ENCODE measurements at places on chromosomes 16 and 17.

DNA sequence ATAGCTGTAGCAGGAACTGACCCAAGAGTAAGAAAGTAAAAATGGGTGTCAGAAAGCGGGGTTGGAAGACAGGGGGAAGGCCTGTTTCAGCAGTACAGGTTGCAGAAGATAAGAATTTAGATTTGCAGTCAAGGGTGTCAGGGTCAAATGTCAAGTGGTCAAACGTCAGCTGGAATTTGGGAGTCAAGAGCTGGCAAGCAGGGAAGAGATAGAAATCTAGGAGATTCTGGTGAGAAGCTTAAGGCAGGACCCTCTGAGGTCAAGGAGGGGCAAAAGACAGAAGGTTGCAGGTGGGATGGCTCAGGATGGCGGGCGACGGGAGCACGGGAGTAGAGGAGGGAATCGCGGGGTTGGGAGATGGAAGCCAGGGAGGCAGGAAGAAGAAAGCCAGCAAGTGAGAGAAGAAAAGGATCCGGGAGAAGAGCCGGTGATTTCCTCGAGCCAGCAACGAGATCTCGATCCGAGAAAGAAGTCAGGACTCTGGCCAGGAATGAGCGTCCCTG lies 335 bp downstream of the SLC25A35 start:
- no peak for DNase-seq

DNA sequence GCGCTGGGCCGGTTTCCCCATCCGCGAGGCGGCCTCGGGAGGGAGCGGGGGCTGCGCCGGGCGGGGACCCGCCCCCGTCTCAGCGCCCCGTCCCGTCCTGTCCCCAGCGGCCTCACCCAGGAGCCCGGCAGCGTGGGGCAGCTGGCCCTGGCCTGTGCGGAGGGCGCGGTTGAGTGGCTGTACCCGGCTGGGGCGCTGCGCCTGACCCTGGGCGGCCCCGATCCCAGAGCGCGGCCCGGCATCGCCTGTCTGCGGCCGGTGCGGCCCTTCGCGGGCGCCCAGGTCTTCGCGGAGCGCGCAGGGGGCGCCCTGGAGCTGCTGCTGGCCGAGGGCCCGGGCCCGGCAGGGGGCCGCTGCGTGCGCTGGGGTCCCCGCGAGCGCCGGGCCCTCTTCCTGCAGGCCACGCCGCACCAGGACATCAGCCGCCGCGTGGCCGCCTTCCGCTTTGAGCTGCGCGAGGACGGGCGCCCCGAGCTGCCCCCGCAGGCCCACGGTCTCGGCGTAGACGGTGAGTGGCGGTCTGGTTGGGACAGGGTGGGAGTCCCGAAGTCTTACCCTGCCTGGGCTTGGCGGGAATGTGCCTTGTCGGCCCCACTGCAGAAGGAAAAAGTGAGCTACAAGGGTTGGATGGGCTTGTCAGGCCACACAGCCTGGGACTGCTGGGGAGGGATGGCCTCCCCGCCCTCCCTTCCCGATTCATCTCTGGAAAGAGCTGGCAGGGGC lies 720 bp downstream of the METRN start:
- no peak for DNase-seq

- DNase-seq = no peak
Observed at GRCh38 chr16:58535100-58535499, 19.8 kb downstream of the SETD6 start.

DNA sequence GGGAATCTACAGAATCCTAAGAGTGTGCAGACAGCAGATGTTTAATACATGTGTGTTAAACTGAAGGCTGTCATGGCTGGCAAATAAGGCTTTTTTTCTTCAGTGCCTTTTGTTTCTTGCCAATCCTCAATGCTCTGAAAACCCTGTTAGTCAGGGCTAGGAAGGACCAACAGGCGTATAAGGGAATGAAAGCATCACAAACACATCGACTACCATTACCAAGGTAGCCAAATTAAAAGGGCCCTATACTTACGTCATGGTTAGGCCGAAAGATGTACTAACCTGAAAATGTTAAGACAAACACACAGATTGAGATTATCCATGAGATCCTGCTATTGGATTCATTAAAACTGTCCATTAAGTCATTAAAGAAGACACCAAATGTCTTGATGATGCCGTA lies 13.1 kb downstream of the SLC16A6 start:
- no peak for DNase-seq

GRCh38 chr17:9098242-9098825 lies 77.0 kb downstream of the NTN1 start:
- DNase-seq = no peak

DNA sequence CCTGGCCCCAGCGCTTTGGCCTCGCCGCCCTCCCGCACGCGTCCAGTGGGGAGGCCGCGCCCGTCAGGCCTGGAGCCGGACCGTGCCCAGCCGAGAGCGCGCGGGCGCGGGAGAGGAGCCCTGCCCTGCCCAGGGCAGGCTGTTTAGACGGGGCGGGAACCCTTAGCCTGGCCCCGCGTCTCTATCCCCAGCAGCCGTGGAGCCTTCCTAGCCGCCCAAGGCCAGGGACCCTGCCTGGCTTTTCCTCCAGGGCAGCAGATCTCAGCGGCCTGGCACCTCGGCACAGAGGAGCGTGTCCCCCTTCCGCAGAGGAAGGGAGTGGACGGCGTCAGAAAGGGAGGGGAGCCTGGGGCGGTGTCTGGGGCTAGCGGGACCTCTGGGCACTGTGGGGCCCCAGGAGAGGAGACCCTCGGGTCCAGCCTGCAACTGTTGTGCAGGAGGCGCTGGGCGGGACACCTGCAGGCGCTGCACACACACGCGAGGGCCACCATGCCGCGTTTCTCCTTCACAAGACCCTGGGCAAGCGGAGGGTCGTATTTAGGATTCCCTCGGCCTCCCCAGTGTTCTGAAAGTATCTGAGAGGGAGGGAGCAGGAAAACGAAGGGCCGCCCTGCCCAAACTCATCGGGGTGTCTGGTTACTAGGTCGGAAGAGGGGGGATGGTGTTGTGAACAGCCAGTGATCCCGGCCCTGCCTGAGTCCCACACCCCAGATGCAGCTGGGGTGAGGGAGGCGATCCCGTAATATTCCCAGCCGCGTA lies 2.3 kb upstream of the NPTX1 start:
- no peak for DNase-seq

- no peak for DNase-seq
Observed at GRCh38 chr17:48834973-48835372, 4.1 kb downstream of the CALCOCO2 start.

- DNase-seq = no peak
Observed at GRCh38 chr17:6596941-6597340, 40.6 kb upstream of the PITPNM3 start.

DNA sequence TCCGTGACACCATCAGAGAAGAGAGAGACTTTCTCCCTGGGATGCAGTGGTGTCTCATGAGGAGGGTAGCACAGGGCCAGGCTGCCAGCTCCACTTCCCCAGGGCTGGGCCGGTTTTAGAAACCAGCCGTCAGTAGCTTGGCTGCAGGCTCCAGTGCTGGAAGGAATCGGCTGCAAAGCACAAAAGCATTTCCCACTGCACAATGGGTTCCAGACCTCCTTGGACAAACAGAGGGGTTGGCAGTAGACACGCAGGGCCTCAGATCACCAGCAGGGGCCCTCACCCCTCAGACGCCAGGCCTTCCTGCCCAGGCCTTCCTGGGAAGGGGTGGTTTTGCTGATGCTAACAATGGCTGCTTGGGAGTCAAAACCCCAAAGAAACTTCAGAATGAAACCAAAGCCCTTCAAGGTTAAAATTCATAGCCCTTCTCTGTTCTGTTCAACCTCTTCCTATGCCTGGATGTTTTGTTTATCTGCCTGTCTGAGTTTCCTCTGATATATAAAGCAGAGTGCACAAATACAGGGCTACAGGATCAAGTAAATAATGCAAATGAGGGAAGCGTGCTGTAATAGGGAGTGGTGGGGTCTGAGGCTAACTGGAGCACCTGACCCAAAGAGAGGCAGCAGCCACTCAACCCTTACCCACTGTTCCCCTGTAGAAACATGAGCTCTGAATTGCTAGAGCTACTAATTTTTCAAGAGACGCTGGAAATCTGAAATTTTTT lies 26.2 kb downstream of the TEKT5 start:
- peak; percentile 41 for DNase-seq

DNA sequence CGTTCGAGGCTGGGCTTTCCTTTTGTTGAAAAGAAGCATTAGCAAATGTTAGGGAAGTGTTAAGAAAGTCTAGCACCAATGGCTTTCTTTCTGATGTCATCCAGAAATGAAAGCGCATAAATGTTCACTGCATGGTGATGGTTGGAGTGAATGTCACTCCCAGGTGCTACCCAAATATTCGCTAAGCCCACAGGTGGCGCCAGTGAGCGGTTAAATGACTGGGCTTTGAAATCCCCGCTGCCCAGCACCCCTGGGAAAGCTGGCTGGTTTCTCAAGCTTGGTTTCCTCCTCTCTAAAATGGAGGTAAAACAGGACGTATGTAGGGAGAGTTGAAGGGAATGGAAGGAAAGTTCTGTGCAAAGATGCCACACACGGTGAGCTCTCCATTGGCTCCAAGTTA lies 104.4 kb downstream of the IRX5 start:
- DNase-seq = no peak

DNA sequence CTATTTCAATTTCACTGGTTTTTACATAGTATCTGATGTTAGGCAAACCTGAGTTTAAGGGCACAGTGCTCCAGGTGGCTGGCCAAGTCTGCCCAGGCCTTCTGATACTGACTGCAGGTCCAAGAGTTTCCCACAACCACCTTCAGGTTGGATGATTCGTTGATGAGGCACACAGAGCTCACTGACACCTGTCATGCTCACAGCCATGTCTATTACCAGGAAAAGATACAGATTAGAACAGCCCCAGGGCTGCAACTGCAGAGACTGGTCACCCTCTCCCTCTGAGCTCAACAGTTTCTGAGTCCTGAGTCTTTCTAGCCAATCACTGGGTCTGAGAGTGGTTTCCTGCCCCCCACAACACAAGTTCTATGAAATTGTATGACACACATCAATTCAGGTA lies 37.2 kb downstream of the MEAK7 start:
- no peak for DNase-seq

- no peak for DNase-seq
Observed at GRCh38 chr16:70724146-70725023, 38.5 kb upstream of the MTSS2 start.

All from hepatic stellate cell (primary cell).